ENCODE measurements at places on chromosomes 1 and 21.

- no peak for DNase-seq
Observed at GRCh38 chr1:205062895-205063294, 19.9 kb downstream of the CNTN2 start.

- no peak for DNase-seq
Observed at GRCh38 chr1:198627436-198628066, 11.3 kb upstream of the PTPRC start.

GRCh38 chr1:225974454-225974853 lies 24.7 kb downstream of the SDE2 start:
- no peak for DNase-seq

DNA sequence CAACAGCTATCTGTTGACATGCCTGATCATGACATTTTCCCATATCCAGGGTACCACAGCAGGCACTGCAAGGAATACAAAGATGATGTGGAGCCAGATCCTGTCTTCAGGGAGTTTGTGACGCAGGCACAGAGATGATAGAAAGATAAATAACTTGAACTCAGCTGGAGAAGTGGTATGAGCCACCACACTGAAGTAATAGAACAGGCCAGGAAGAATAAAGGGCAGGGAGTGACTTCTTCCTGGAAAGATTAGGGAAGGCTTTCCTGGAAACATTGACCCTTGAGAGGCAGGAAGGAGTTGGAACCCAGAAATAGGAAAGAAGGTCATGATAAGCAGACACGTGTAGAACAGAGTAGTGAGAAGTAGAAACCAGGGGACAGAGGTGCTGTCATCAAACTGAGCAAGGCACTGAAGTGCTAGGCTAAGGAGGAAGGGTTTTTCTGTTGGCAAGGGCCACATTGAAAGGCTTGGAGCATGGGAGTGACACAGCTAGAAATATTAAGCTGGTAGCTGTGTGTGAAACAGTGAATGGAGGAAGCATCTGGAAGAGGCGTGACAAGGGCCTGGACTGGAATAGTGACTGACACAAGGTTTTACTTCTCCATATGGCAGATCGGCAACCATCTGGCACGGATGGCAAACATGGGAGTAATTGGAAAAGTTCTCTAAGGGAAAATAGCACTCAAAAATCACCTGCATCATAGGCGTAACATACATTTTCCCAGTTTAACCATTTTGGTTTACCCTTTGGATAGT lies 68.4 kb downstream of the AK5 start:
- no peak for DNase-seq
